ENCODE measurements at places on chromosomes 6 and 20.

- no peak for DNase-seq
These were observed 62.3 kb downstream of the FKBP5 start for GRCh38 chr6:35626401-35626800.

- no peak for DNase-seq
These were observed 88.3 kb upstream of the KCNQ5 start for GRCh38 chr6:72533606-72534005.

DNA sequence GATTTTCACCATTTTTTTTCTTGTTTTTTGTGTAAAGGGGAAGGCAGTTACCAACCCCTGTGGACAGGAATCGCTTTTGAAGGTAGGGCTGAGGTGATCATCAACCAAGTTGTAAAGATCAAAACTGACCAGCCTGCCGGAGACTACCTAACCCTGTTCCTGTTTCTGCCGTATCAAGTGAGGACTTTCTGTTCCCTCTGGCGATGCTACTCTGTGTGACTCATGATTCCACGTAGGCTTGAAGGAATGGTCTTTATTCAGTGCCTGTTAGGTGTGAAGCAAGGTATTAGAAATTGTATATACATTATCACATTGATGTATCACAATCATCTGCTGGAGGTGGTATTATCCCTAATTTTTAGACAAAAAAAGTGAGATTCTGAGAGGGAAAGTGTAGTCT lies 161.3 kb downstream of the SOX4 start:
- DNase-seq: no peak

DNA sequence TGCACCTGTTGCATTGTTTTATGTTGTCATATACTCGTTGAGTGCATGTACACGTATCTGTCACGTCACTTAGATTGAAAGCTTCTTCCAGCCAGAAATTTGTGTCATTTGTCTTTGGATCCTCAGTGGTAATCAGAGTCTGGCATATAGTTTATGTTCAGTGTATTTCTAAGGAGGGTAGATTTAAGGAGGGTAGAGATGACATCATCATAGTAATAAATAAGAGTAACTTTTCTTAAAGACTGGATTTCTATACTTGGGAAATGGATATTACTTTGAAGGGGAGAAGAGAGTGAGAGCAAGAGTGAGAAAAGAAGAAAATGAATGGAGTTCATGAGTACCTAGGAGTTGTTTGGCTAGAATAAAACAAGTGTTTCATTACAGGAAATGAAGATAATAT lies 255.0 kb upstream of the SASH1 start:
- DNase-seq: no peak

GRCh38 chr20:58497076-58497641 lies 18.0 kb downstream of the APCDD1L start:
- no peak for DNase-seq

GRCh38 chr20:16637797-16638196 lies 64.5 kb upstream of the KIF16B start:
- no peak for DNase-seq

DNA sequence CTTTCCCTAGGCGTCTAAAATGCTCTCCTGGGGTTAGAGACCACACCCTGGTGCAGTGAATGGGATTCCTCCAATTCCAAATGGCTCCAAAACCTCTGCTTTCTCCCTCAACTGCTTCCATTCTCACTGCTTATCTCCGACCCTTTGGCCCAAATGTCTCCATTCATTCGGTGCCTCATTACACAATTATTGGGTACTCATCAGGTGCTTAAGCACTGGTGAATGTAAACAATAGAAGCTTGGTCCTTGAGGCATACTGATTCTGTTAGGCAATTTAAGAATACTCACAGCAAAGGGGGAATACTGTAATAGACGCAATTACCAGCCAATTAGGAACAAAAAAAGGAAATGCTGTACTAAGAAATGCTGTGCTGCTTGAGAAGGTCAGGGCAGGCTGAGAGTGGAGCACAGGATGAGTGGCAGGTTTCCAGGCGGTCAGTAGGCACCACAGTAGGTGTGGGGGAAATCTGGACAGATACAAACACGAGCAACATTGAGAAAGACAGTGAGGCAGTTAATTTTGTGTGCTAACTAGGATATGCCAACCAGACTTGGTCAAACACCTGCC lies 23.0 kb downstream of the GMDS start:
- DNase-seq: no peak

DNA sequence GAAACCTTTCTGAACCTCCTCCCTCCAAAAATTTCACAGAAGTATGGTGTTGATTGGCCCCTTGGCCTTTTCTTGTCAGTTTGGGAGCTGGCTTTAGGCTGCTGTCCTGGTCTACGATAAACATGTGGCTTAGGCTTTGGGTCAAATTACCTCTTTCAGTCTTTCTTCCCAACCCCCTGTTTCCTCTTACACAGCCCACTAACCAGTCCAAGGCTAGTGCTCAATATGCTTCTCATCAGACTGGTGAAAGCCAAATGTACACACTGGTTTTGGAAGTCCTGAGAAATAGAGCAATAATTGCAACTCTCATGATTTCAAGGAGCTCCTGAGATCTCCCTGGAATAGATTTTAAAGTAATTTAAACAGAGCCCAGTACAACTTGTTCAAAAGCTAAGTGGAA lies 933.7 kb upstream of the GJE1 start:
- no peak for DNase-seq

DNA sequence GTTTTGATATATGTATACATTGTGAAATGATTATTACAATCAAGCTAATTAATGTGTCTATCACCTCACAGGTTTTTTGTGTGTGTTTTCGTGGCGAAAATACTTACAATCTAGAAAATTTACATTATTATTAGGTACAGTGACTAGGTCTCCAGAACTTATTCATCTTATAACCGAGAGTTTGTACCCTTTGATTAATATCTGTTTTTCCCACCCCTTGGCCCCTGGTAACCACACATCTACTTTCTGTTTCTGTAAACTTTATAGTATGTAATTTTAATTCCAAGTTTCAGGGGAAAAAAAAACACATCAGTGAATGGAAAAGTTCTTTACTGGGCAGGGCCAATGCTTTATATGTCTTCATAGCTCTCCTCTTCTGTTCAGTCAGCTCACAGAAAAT lies 131.4 kb downstream of the LMBRD1 start:
- DNase-seq: no peak

DNA sequence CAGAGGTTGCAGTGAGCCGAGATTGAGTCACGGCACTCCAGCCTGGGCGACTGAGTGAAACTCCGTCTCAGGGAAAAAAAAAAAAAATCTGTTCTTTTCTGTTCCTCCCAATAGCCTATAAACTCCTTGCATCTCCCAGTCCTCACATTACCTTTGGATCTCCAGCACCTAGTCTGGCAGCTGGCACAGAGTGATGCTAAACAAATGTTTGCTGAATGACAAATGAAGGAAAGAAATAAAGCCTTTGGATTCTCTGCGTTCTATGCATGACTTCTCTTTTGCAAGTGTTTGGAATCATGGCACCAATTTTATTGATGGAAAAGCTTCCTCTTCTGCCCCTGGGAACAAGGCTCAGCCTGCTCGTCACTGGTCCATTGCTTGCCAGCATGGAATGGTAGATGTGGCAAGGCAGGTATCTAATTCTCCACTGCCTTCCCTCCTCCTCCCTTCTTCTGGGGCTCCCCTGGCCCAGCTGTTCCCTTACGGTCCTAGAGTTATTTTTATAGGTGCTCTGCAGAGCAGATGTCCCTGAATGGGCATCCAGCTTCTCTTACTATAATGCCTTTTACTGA lies 53.6 kb upstream of the FYN start:
- no peak for DNase-seq

- DNase-seq: no peak
These were observed 4.6 kb upstream of the C2 start for GRCh38 chr6:31922942-31923341.

GRCh38 chr20:24672886-24673677 lies 203.7 kb downstream of the SYNDIG1 start:
- no peak for DNase-seq

DNA sequence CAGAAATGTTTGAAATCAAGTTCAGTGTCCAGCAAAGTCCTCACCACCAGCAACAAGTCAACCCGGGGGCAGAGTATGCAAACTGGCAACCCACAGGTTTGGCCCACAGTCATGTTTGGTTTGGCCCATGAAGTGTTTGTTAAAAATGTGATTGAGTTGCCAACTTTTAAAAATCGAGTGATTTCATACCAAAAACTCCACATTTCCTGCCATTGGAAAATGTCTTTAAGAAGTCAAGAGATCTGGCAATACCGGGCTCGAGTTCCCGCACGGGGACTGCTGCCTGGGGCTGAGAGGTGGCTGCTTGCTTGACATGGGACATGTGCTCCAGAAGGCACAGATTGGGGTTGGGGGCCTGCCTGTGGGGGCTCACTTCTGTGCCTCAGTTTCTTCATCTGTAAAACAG lies 36.1 kb downstream of the PREX1 start:
- no peak for DNase-seq

DNA sequence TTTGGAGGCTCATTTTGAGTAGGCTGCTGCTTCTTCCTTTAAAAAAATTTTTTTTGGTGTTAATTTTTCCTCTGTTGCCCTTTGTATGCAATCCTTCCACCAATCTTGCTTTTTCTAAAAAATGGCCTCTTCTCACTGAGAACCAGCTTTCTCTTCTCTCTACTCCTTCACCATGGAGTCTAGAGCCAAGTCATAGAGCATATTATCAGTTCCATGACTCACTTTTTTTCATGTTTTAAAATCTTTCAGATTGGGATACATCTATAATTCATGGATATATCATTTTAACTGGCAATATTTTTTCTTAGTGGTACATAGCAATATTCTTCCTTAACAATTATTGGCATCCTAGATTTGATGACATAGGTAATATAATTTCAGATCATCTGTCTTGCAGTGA lies 62.7 kb downstream of the SLX4IP start:
- no peak for DNase-seq

- DNase-seq: no peak
These were observed 5.4 kb downstream of the FBXL4 start for GRCh38 chr6:98942263-98942803.

DNA sequence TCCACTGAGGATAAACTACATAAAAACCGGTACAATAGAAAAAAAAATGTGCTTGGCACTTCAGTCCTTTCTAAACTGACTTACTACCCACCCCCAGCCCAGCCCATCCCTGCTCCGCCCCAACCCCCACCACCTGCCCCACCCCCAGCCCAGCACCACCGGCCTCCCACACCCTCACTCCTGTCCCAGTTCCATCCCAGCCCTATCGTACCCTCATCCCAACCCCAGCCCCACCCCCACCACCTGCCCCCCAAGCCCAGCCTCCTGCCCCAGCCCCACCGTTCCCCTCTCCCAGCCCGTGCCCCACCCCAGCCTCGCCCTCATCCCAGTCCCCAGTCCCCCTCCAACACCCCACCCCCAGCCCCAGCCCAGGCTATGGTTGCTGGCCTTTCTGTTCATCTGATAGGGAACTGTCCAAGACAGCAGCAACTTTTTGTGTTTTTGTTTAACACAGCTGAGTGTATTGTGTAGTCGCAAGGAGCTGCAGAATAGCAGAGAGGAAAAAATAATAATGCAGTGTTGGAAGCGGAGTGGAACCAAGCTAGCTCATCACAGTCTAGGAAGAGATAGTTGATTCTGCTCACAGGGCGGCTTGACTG lies 61.9 kb downstream of the SASH1 start:
- DNase-seq: no peak

DNA sequence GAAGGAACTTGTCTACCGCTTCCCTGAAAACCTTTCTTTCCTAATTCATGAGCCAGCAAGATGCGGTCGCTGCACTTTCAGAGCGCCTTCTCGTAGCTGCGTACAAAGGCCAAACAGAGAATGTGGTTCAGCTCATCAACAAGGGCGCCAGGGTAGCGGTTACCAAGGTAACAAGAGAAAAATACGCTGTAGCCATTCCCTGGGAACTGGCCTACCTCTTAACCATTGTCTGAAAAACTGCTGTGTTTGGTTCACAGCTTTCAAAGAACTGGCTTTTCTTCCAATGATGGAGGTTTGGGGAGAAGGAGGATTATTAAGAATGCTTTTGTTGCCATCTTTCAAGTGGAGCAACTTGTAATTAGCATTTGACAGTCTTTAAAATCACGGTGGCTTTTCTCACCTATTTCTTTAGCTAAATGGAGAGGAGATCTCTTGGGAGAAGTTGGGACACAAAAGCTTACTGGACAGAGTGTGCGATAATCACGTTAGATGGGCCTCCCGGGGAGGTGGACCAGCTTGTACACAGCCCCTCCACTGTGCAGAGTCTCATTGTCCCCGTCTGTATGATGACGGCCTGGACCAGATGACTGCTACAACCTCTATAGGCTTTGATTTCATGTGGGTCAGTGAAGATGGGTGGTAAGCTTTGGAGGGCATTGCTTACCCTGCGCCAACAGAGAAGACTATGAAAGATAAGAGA lies 71.5 kb downstream of the LYRM2 start:
- DNase-seq: no peak

DNA sequence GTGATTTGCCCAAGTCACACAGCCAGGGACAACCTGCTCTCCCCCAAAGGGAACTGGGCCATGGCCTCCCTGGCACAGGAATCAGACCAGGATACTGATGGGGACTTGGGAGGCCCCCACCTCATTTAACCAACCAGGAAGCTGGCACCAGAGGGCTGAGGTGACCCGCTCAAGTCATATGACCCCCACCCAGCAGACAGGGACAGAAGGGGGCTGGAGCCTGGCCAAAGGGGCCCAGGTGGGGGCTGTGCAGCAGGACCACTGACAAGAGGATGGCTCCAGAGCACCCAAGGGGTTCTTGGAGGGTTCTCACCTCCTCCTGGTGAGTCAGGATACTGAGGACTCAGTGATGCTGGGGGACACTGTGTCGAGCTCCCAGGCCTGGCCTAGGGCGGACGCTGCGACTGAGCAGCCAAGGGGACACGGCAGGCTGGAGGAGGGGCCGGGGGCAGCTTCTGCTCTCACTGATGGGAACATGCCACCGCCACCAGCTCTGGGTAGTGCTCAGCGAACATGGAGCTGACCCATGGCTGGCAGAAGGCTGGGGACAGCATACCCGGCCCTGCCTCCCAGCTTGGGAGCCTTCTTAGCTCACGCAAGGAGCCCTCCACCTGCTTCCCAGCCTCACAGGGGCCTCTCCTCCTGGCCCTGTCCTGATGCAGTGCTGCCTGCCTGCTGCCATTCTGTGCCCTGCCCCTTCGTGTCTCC lies 1.2 kb downstream of the CST7 start:
- no peak for DNase-seq

GRCh38 chr6:3594201-3594600 lies 137.4 kb upstream of the SLC22A23 start:
- no peak for DNase-seq

DNA sequence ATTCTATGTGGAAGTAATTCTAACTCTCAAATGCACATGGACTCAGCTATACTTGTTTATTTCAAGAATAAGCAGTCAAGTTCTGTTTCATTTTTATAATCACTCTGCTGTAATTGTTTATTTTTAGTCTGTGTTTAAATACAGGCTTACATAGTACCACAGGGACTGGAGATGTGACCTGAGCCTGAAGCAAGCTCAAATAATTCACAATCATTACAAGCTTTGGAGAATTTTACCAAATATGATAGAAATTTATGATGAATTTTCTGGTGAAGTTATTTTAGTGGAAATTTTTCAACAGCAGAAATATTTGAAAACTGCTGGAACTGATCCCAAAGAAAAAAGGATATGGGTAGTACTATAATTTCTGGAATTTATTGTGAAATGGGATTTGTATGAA lies 41.6 kb upstream of the DSE start:
- DNase-seq: no peak

GRCh38 chr6:7324520-7324919 lies 11.5 kb upstream of the SSR1 start:
- DNase-seq: no peak
